ENCODE measurements at places on chromosomes 1 and 21.
A peak's percentile ranks its signal among the peaks of the same experiment; 100 is the strongest.

DNA sequence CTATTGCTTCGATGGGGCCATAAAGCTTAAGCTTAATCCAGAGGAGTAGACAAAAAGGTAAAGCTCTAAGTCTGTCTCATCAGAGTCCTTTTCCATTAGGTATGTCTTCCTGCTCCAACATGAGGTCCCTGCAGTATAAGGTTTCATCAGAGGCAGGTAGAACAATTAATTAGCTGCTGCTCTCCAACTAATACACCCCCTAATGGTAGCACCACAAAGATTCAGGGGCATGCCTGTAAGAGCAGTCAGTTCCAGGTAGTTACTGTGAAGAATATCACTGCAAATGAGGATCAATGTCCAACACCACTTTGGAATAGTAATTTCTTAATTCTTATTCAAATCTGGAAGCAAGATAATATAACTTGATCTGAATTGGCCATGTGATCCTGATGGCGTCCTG lies 160.3 kb upstream of the ESRRG start:
- no peak for DNase-seq

- DNase-seq, result peak; percentile 97
These were observed 315.7 kb downstream of the TPR start for GRCh38 chr1:186059311-186059710.

DNA sequence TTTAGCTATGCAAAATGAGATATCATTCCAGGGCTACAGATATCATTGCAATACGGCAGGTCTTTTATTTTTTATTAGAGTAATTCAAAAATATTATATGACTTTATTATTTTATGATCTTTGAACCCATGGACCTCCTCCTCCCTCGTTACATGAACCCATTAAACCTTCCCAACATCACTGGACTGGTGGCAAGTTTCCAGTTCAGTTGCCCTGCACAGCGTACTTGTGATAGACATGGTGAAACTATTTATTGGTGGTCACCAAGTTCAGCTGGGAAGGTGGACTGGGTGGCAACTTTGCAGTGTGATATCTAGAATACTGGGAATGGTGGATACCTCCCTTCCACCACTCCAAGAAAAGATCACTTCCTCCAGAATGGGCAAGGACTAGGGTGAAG lies 52.5 kb downstream of the SLC30A10 start:
- no peak for DNase-seq

- peak; percentile 2 for DNase-seq
These were observed 20.0 kb downstream of the RIPPLY3 start for GRCh38 chr21:37026499-37026898.

DNA sequence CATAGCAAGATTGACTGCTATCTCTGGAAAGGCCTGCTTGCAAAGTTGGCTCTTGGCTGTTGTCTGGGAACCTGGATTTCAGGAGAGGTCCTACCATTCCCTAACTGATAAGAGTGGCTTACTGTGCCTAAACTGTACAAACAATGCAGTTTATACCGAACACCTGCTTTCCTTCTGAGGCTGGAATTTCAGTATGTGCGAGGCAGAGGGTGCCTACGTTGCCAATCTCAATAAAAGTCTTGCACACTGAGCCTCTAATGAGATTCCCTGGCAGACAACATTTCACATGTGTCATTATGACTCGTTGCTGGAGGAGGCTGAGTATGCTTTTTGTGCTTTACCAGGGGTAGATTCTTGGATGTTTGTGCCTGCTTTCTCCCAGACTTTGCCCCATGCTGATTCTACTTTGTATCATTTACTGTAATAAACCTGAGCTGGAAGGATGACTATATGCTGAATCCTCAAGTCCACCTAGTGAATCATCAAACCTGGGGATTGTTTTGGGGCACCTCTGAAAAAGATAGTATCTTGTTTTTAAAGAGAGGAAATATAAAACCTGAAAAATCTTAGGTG lies 58.9 kb upstream of the GNG4 start:
- peak; percentile 98 for DNase-seq

DNA sequence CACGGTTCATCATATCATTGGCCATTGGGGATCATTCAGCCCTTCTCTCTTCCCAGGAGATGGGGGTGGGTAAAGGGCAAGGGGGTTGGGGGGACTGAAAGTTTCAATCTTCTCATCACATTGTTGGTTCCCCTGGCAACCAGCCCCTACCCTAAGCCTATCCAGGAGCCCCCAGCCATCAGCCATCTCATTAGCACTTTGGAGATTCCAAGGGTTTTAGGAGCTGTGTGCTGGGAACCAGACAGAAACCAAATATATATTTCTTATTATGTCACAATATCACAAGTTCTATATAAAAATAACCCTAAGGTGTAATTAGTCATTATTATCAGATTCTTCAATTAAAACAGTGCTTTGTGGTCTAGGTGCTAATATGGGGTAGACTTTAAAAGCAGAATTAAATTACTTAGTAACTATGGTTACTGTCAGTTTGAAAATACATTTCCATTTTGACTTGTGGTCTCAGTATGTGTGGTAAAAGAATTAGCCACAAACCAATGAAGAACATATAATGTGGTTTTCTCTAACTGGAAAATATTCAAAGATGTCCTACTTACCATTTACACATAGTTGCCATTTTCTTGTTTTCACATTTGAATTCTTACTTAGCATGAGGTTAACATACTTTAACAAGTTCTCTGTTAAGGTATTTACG lies 28.1 kb downstream of the IL23R start:
- DNase-seq, result no peak
